Right ventricle myocardium inferior (tissue), 1 donor: ENCODE measurements at places on chromosomes 16 and 17. TPM values are rescaled to one million over a fixed set of nuclear protein-coding genes. Genes with fewer than 3 reads are reported as not detected.
A peak's percentile ranks its signal among the peaks of the same experiment; 100 is the strongest.

The CD7 gene
- total RNA-seq: 0.73 TPM

The SKAP1 gene
- total RNA-seq: 0.38 TPM

DNA sequence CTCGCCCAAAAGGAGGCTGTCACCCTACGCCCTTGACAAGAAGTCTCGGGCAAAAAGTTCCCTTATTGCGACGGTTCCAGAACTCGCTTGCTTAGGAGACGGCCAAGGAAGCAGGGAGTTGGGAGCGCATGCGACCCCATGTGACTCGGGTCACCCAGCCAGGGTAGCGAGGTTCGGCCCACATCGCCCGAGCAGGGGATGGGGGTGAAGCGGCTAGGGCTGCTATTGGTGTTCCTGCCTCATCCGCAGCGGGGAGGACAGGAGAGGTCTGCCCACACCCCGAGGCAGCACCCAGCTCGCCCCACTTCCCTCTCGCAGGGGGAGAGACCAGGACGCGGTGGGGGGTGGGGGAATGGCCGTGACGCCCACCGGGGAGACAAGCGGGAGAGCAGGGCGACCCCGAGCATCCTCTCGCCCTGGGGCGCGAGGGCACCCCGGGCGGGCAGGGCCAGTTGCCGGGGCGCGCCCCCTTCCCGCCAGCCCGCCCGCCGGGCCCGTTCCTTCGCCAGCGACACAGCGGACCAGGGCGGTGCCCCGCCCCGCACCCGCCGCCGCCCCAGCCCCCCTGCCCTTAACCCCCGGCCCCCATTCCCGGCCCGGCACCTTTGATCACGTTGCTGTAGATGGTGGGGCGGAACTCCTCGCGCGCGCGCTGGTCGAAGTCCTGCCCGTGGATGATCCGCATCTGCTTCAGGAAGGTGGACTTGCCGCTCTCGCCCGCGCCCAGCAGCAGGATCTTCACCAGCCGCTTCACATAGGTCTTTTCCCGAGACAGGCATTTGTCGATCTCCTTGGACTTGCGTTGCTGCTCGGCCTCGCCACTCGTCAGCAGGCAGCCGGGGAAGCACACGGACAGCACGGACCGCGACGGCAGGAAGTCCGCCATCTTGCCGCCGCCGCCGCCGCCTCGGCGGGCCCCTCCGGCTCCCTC is 567 bp downstream of the GNA13 start:
- peak; percentile 85 for DNase-seq

- peak; percentile 53 for DNase-seq
These were observed 16.3 kb upstream of the CBX4 start for GRCh38 chr17:79855331-79856124.

DNA sequence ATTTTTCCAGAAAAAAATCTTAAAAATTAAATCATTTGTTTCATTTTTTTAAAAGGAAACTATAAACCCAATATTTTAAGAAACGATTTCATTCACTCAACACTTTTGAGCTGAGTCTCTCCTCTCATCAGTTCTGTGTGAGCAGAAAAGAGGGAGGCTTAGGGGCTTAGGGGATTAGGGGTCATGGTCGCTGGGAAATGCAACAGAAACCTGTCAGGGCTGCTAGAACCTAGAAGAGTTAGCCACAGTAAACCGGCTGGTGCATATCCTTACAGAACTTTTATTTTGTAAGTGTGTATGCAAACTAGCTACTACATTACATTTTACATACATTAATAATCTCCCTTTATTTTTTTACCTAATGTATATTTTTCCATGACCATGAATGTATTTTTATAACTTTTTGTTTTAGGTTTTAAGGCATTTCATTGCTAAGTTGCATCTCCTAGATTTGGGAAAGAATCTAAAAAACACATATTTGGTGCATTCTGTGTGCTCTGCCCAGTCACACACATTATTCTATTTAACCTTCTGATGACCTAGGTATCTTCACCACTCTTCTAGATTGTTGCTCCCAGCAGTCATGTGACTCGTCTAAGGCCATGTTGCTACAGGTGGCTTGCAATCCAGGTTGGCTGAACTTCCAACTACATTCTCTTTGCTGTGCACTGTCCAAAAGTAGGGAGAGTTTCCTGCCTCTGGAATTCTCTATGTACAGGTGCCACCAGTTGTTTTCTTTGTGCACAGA is 24.4 kb downstream of the TBC1D3B start:
- DNase-seq: no peak
